T-cell (primary cell): ENCODE measurements at places on chromosomes 6 and 20. TPM values are rescaled to one million over a fixed set of nuclear protein-coding genes. Genes with fewer than 3 reads are reported as not detected.

DNA sequence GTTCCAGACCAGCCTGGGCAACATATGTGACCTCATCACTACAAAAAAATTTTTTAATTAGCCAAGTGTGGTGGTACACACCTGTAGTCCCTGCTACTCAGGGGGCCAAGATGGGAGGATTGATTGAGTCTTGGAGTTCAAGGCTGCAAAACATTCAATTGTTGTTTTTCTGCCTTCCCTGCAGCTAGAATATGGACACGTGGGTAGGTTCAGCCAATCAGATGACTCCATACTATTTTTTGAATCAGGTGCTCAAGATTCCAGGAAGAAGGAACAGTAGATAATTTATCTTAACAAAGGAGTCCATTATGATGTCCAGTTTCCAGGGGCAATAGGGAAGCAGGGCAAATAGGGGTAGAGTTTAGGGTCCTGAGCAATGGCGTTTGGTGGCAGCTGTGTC is 2.4 kb upstream of the DEFB119 start:
- no peaks in the 10 kb centered on the region for H3K36me3 ChIP-seq
- no peak for DNase-seq
- no peak overlapping the region for H3K4me3 ChIP-seq
- H3K27me3 ChIP-seq = peaks cover 22% of the 10 kb centered on the region

DNA sequence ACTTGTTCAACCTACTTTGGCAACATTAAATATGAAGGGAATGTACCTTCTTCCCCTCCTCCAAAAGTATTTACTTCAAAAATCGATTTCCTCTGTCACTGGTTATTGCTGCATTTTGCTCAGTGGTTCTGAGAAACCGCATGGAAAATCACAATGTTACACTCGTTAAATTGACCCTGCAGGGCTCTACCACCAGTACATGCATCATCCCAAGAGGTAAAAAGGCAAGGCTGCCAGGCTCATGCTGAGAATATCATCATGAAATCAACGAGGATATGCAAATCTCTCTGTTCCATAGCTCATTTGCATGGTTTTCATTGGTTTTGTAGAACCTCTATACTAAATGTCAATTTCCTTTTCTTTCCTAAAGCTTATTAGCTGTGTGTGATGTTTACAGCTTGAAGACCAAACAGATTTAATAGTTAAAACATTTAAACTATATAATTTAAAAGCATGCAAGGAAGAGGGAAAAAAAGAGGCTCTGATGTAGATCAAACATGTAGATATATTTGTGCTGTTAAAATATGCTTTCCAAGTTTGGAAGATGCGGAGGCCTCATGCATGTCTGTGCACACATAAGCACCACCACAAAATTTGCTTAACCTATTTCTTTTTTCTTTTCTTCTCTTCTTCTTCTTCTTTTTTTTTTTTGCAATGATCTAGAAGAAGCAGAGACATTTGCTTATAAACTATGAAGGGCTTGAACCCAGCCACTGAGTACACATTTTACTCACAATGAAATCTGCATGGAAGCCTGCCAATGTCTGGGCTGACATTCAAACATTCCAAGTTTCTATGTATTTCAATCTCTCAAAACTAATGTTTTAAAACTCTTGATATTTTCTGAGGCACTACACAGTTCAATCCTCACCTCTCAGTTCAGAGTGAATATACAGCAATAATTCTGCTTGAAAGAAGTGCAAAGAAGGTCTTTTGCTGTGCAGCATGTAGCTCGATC is 194.0 kb downstream of the GMPR start:
- DNase-seq = no peak
- H3K4me1 ChIP-seq = peaks cover 9% of the 10 kb centered on the region
- no peak overlapping the region for H3K27ac ChIP-seq
- no peak overlapping the region for H3K4me3 ChIP-seq

DNA sequence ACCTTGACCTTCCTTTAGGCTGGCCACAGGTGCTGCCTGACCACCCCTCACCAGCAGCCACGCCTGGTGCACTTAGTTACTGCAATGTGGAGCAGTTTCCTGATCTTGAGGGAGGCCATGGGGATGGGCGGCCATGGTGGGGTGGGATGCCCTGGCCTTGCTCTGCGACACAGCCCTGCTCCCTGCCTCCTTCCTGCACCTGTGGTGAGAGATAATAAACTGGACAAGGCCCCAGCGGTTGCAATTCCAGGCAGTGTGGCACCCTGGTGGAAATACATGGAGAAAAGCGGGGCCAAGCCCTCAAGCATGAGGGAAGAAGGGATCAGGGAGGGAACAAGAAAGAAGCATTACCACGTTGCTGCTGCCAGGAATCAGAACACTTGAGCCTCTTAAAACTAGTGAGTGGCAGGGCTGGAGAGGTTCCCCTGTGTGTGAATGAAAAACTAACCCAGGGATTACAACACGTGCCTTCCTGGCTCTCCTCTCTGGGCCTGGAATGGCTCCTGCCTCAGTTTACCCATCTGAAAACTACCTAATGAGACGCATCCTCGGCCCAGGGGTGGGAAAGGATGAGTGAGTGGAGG is 213.2 kb downstream of the LY86 start:
- H3K4me1 ChIP-seq = peaks cover 2% of the 10 kb centered on the region
- H3K4me3 ChIP-seq = no peak overlapping the region
- DNase-seq = no peak

Gene VSTM2L
- not detected for total RNA-seq

Gene DST
- 3.1 TPM for total RNA-seq

- no peak overlapping the region for H3K4me3 ChIP-seq
- no peaks in the 10 kb centered on the region for H3K4me1 ChIP-seq
- no peaks in the 10 kb centered on the region for H3K27me3 ChIP-seq
- no peak overlapping the region for H3K27ac ChIP-seq
- H3K36me3 ChIP-seq = no peaks in the 10 kb centered on the region
These were observed 52.9 kb upstream of the FABP7 start for GRCh38 chr6:122726649-122727048.

DNA sequence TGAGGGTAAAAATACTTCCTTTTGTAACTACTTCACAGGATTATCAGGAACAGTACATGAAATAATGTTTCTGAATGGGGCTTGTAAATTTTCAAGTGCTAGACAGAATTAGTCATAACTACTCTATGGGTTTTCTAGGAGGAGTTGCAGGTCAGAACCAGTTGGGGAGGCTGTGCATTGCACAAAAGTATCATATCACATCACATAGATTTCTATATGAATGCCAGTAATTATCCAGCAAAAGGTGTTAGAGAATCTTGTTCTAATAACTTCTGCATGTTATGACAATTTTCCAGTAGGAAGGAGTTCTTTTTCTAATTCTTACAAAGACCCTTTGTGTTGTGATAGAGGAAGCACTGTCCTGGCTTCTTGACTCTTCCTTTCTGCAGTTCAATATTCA is 551.6 kb downstream of the COL12A1 start:
- no peaks in the 10 kb centered on the region for H3K27me3 ChIP-seq
- H3K36me3 ChIP-seq = no peaks in the 10 kb centered on the region
- H3K4me1 ChIP-seq = no peaks in the 10 kb centered on the region
- DNase-seq = no peak
- H3K4me3 ChIP-seq = no peak overlapping the region

Gene TREML4
- not detected for total RNA-seq

Gene SLC17A3
- total RNA-seq = 0.76 TPM

Gene TSPO2
- not detected for total RNA-seq

- peak overlapping the region; percentile 69 for H3K27ac ChIP-seq
- H3K4me3 ChIP-seq = peak overlapping the region; percentile 71
- DNase-seq = no peak
- H3K27me3 ChIP-seq = no peaks in the 10 kb centered on the region
- H3K4me1 ChIP-seq = peaks cover 2% of the 10 kb centered on the region
These were observed 18.5 kb downstream of the PLAGL2 start for GRCh38 chr20:32189123-32189410.

Gene ZBTB12
- 3.1 TPM for total RNA-seq

DNA sequence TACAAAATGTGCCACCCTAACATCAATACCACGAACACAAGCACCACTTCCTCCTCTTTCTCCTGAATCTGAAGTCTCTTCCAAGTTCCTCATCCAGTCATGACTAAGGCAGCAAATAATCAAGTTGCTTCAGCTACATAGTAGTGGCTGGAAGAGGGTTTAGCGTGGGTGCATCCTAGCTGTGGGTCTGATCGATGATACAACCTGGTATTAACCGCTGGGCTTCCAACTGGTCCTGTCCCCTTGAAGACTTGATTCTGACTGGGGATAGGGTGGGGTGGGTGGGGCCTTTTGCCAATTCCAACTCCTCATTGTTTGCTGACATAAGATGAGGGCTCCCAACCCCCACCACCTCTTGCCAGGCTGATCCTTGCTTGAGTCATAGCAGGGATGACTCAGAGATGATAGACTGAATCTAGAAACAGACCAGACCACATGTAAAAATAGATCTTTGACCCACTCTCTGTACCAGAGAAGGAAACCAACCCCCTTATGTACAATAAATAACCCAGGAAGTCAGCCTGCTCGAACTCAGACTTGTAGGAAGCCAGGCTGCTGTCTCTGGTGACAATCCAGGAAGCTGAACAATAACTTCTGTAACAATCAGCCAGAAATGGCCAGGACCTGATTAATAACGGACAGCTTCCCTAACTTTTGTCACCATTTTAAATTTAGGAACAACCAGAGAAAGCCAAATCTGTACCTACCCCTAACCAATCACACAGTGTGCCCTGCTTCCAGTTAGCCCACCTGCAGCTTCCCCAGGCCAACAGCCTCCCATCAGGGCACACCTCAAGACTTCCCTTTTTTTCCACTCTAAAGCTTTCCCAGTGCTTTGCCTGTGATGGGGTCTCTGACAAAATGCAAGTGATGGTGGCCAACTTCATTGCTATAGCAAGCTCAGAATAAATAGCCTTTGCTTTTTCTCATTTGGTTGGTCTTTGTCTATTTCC is 68.9 kb upstream of the FAM184A start:
- no peak for DNase-seq
- H3K4me3 ChIP-seq = no peak overlapping the region
- peaks cover 3% of the 10 kb centered on the region for H3K4me1 ChIP-seq

DNA sequence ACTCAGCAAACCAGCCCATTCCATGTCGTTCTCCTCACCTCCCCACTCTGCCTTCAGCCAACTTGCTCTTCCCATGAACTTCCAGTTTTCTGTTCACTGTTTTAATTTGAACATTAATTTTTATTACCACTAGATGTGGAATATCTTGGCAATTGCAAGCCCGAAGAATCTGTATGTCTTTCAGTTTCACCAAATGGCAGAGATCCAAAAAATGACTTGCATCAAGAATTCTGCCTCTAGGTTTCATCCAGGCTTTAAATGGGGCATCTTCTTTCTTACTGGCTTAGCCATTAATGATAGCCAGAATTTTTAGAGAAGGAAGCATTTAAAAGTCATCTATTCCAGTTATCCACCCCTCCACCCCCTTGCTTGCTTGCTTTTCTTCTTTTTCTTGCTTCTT is 39.0 kb downstream of the CAP2 start:
- H3K4me1 ChIP-seq = no peaks in the 10 kb centered on the region
- H3K27ac ChIP-seq = no peak overlapping the region
- no peak for DNase-seq
- no peaks in the 10 kb centered on the region for H3K36me3 ChIP-seq
- no peak overlapping the region for H3K4me3 ChIP-seq

- no peak overlapping the region for H3K27ac ChIP-seq
- no peaks in the 10 kb centered on the region for H3K27me3 ChIP-seq
- H3K4me3 ChIP-seq = no peak overlapping the region
- H3K4me1 ChIP-seq = peaks cover 16% of the 10 kb centered on the region
These were observed 140.3 kb downstream of the BCAS1 start for GRCh38 chr20:53929974-53930650.

- H3K4me3 ChIP-seq = no peak overlapping the region
- H3K4me1 ChIP-seq = no peaks in the 10 kb centered on the region
- H3K36me3 ChIP-seq = no peaks in the 10 kb centered on the region
These were observed 106.4 kb upstream of the ASCC3 start for GRCh38 chr6:100987556-100987955.

- no peaks in the 10 kb centered on the region for H3K36me3 ChIP-seq
- peak; percentile 46 for DNase-seq
- H3K4me1 ChIP-seq = peaks cover 4% of the 10 kb centered on the region
- no peak overlapping the region for H3K4me3 ChIP-seq
- peak overlapping the region; percentile 52 for H3K27ac ChIP-seq
These were observed 133.9 kb upstream of the NEDD9 start for GRCh38 chr6:11366183-11366933.

- H3K4me1 ChIP-seq = no peaks in the 10 kb centered on the region
- H3K27me3 ChIP-seq = peaks cover 11% of the 10 kb centered on the region
- no peak overlapping the region for H3K27ac ChIP-seq
- H3K4me3 ChIP-seq = no peak overlapping the region
These were observed 11.0 kb upstream of the SIM1 start for GRCh38 chr6:100475554-100476320.

GRCh38 chr6:159229651-159230051 is 60.5 kb downstream of the FNDC1 start:
- H3K27me3 ChIP-seq = peaks cover 10% of the 10 kb centered on the region
- H3K36me3 ChIP-seq = no peaks in the 10 kb centered on the region
- H3K27ac ChIP-seq = no peak overlapping the region
- H3K4me1 ChIP-seq = no peaks in the 10 kb centered on the region

- H3K4me1 ChIP-seq = no peaks in the 10 kb centered on the region
- peaks cover 5% of the 10 kb centered on the region for H3K27me3 ChIP-seq
These were observed 22.8 kb downstream of the CST5 start for GRCh38 chr20:23856736-23857135.

- no peaks in the 10 kb centered on the region for H3K36me3 ChIP-seq
- peaks cover 9% of the 10 kb centered on the region for H3K4me1 ChIP-seq
- no peak overlapping the region for H3K4me3 ChIP-seq
These were observed 4.5 kb upstream of the FOXC1 start for GRCh38 chr6:1605004-1605892.

Gene SLC35D3
- not detected for total RNA-seq

Gene PRSS16
- 2.5 TPM for total RNA-seq

Gene WFDC2
- 1.7 TPM for total RNA-seq

DNA sequence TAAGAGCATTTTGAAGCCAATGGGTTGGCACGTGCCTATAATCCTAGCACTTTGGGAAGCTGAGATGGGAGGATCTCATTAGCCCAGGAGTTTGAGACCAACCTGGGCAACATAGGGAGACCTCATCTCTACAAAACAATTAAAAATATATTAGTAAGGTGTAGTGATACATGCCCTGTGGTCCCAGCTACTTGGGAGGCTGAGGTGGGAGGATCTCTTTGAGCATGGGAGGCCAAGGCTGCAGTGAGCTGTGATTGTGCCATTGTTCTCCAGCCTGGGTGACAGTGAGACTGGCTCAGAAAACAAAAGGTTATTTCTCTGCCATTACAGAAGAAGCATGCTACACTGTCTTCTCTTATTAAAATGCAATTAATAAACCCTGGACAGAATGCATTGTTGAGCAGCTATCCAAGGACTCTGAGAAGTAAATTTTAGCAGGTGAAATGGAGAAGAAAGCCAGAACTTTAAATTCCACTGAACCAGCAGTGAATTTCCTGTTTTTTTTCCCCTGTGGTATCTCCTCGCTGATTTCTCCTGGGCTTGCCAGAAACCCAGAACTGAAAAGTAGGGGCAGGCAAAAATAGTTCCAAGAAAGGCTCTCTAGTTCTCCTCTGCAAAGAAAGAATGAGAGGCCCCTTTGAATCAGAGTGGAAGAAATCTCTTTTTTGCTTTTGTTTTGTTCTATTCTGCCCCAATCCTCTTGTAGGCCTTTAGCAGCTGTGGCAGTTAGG is 8.4 kb downstream of the AMD1 start:
- no peaks in the 10 kb centered on the region for H3K27me3 ChIP-seq
- no peak overlapping the region for H3K4me3 ChIP-seq
- peaks cover 46% of the 10 kb centered on the region for H3K4me1 ChIP-seq
- DNase-seq = no peak

Gene SLC22A1
- total RNA-seq = 1.0 TPM

- H3K27ac ChIP-seq = no peak overlapping the region
- no peak for DNase-seq
- H3K27me3 ChIP-seq = no peaks in the 10 kb centered on the region
- peaks cover 16% of the 10 kb centered on the region for H3K36me3 ChIP-seq
These were observed 4.0 kb downstream of the PREP start for GRCh38 chr6:105398859-105399258.

GRCh38 chr20:14959506-14960475 is 622.4 kb upstream of the FLRT3 start:
- no peaks in the 10 kb centered on the region for H3K36me3 ChIP-seq
- no peak for DNase-seq
- H3K4me3 ChIP-seq = no peak overlapping the region
- H3K4me1 ChIP-seq = no peaks in the 10 kb centered on the region
- no peaks in the 10 kb centered on the region for H3K27me3 ChIP-seq
